ENCODE measurements at places on chromosomes 12 and 14.

GRCh38 chr14:101861464-101861863 lies 100.0 kb downstream of the PPP2R5C start:
- DNase-seq, result no peak

DNA sequence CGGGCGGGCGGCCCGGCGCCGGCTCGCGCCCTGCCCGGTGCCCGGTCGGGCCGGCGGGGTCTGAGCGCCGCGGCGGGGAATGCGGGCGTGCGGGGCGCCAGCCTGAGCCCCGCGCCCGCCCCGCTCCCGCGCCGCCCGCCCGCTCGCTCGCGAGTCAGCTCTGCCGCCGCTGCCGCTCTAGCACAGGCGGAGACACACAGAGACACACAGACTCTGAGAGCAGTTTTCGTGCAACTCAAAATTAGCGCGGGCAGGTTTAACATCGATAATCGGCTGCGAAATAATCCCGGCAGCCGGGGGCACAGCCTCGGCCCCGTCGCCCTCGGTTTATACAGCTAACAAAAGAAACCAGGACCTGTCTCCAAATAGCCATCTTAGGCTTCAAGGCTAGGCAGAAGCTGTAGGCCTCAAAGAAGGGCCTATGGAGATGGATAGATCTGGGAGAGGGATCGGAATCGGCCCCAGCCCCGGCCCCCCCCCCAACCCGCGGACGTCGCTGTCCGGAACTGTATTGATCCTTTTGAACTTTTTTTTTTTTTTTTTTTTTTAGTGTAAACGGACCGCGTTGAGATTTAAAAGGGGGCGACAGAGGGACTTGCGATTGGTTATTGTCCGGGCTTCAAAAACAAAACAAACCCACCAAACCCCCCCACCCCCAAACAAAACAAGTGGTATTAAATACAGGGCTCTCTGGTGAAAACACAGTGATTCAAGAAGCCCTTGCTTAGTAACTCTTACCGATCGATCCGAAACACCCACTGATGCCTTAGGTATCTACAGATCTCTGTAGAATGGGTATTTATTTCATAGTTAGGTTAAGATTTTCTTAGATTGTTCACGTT lies 1.1 kb downstream of the ARID2 start:
- peak; percentile 37 for DNase-seq

- DNase-seq, result no peak
Observed at GRCh38 chr12:131895640-131896079, 1.2 kb downstream of the ULK1 start.

DNA sequence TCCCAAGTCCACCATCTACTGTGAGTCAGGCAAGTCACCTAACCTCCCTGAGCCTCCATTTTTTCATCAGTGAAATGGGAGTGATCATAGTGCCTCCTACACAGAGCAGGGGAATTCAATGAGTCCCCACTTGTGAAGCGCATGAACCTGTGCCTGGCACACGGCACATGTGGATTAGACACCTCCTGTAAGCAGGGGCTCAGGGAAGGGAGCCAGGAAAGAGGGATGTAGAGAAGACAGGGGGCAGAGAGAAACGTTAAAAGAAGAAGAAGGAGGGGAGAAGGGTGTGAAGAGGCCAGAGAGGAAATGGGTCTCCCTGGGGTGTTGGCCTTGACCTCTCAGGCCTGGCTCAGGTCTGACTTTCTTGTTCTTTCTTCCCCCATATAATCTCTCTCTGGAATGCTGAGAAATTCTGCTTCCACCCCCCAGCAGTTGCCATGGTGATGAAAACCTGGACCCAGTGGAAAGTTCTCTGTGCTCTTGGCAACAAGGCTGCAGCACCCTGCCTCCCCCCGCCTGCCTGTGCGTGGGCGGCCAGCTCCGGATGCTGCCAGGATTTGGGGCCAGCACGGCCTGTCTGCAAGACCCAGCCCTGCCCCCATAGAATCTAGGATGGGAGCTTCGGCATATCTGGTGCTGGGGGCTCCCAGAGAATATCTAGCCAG lies 94.5 kb downstream of the CALM1 start:
- peak; percentile 69 for DNase-seq

DNA sequence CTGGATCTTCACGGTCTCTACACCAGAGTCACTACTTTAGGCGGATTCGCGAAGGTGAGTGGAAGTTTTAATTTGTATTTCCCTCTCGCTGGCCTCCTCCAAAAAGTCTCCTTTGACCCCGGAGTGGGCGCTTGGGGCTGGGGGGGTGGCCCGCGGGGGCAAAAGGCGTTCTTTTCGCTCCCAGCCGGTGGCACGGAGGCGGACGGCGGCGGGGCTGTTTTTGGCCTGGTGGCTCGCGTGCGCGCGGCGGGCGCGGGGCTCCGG lies 510 bp downstream of the ARID2 start:
- no peak for DNase-seq

DNA sequence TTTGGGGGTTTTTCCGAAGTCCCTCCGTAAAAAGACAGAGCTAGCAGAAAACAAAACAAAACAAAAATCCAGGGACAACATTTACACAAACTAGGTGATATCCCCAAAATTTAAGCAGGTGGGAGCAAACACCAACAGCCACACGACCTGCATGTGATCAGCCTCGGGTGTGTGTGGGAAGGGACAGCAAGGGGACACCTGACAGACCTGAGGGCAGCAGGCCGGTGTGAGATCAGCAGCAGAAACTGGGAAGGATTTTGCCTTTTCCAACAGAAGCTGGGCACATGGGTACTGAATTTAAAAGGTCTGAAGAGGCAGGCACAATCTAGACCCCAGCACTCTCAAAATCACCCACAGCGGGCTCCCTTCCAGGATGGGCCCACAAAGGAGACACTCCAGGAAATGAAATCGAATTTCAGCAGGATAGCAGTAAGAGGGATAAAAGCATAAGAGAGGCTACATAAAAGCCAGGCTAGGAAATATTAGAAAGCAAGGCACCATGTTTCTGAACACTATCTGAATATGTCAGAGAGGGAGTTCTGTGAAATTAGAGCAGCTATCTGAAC lies 36.5 kb upstream of the SELPLG start:
- no peak for DNase-seq

GRCh38 chr14:60632777-60633176 lies 16.5 kb downstream of the SIX1 start:
- DNase-seq, result no peak

- no peak for DNase-seq
Observed at GRCh38 chr12:53995378-53996239, 4.4 kb upstream of the HOXC9 start.

DNA sequence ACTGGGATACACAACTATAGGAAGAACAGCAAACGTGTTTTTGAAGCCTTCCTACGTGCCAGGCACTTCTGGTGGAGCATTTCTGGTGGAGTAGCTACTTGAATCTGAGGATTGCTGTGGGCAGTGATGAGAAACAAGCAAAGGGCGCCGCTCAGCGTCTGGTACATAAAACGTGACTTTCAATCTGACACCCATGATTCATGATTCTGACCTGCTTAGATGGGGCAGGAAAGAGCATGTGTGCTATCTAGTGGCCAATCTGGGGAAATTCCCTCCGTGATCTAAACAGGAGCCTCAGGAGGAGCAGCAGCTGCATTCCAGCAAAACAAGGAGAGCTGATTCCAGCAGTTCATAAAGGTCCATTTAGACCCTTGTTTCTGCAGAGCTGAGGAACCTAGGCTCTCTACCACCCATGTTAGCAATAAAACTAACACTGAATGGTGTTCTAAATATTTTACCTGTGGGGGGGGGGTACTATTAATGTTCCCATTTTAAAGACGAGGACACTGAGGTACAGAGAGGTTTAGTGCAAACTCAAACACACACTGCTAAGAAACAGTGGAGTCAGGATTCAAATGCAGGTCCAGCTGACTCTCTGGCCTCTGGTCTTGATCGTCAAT lies 37.8 kb downstream of the PAH start:
- DNase-seq, result peak; percentile 76

- no peak for DNase-seq
Observed at GRCh38 chr12:102298022-102298421, 100.4 kb upstream of the PMCH start.

GRCh38 chr14:100523843-100524169 lies 63.4 kb downstream of the BEGAIN start:
- DNase-seq, result peak; percentile 81

GRCh38 chr12:51388846-51389245 lies 2.4 kb downstream of the GALNT6 start:
- DNase-seq, result no peak

DNA sequence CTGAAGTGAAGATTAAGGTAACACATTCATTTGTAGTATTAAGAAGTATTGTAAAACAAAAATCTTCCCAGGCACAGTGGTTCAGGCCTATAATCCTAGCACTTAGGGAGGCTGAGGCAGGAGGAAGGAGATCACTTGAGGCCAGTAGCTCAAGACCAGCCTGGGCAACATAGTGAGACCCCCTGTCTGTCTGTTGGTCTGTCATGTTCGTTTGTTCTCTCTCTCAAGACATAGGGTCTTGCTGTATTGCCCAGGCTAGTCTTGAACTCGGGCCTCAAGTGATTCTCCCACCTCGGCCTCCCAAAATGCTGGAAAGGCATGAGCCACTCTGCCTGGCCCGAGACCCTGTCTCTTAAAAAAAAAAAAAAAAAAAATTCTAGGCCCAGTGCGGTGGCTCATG lies 6.7 kb downstream of the TULP3 start:
- no peak for DNase-seq

GRCh38 chr12:130204541-130204953 lies 42.3 kb downstream of the FZD10 start:
- no peak for DNase-seq

DNA sequence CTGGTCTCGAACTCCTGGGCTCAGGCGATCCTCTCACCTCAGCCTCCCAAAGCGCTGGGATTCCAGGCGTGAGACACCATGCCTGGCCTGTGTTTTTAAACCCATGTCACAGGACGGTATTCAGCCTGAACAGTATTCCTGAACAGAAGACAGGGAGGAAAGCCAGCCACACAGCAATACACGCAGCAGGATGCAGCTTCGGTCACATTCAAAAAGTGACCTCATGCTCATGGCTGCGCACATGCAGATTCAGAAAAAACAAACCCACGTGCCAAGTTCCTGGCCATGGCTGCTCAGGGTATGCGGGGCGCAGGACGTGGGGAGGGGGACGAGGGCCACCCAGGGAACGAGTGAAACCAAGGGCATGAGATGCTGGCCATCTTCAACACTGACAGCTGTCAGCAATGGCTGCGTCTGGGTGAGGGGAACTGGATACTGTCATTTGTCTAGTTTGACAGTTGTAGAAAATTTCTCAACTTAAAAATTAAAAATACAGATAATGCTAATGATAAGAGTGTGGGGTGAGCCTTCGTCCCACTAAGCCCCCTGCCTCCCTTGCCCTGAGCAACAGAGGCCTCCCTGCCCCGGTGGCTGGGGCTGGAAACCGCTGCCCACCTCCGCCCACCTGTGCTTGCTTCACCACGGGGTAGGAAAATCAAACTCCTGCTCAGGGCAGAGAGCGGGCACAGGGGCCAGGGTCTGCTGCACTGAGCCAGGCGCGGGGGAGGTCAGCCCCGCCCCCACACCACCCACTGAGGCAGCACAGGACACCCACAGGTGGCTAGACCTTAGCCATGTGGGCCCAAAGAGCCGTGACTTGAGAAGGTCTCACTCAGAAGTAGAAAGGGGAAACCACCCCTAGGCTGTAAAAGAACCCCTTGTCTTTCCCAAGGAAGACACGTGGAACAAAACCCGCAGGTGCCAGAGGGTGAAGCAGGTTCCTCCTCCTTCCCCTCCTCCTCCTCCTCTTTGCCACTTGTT lies 84.2 kb downstream of the SCARB1 start:
- DNase-seq, result no peak

DNA sequence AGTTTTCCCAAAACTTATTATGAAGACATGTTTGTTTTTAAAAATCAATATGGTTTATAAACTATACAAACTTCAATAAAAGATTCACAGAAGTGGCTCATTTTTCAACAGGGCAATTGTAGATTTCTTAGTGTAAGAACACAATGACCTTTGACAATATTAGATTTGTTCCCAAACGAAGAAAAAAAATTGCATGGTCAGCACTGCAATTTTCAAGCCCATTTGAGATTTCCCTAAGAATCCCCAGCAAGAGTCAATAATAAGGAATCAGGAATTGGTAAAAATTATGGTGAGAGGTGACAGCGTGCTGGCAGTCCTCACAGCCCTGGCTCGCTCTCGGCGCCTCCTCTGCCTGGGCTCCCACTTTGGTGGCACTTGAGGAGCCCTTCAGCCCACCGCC lies 145.8 kb downstream of the DERA start:
- no peak for DNase-seq

DNA sequence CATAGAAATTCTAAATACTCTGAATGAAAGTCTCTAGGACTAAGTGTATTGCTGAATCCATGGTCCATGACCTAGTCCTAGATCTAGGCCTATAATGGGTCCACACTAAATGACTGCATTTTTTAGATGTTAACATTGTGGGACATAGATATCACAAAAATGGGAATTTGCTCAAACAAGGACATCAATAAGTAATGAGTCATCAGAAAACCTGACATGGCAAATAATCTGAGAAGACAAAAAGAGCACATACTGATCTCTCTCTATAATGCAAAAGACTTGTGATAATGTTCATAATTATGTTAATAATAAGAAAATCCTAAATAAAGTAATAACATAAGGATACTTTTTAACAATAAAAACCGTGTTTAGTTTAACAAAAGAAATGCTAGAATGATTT lies 1168.4 kb downstream of the FSCB start:
- DNase-seq, result no peak

DNA sequence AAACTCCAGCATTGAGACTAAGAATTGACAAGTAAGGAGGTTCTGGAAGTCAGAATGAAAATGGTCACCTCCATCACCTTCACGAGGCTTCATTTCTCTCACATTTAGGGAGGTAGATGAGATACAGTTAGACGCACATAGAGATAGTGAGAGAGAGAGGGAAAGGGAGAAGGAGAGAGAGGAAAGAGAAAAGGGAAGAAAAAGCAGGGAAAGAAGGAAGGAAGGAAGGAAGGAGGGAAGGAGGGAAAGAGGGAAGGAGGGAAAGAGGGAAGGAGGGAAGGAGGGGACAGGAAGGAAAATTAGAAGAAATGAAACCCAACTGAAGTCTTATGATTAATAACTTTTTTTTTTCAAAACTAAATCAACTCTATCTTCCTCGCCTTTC lies 10.7 kb upstream of the FOXG1 start:
- DNase-seq, result no peak

GRCh38 chr14:56855891-56856461 lies 45.7 kb upstream of the OTX2 start:
- peak; percentile 88 for DNase-seq

DNA sequence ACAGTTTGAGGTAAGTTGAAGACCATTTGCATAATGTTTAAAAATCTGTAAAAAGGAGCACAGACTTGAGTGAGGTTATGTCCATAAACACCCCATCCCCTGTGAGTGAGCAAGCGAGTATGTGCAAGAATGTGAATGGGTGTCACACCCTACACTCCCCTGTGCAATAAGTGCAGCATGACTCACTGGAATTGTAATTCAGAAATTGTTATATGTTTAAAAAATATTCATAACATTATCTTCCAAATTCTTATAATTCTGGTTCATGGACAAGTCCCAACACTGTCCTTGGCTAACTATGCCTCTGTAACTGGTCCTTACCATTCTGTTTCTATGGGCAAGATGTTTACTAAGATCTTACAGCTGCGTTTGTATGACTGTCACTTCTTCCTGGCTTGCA lies 207.8 kb upstream of the FAR2 start:
- no peak for DNase-seq
